Activated CD4-positive, alpha-beta memory T cell treated with anti-CD3 and anti-CD28 coated beads for 36 hours (primary cell): ENCODE measurements at places on chromosomes 5 and 9. TPM values are rescaled to one million over a fixed set of nuclear protein-coding genes. Genes with fewer than 3 reads are reported as not detected.

The TTC33 gene
- total RNA-seq: 34.1 TPM

GRCh38 chr5:146731909-146732659 is 146.5 kb downstream of the PPP2R2B start:
- no peak for DNase-seq

DNA sequence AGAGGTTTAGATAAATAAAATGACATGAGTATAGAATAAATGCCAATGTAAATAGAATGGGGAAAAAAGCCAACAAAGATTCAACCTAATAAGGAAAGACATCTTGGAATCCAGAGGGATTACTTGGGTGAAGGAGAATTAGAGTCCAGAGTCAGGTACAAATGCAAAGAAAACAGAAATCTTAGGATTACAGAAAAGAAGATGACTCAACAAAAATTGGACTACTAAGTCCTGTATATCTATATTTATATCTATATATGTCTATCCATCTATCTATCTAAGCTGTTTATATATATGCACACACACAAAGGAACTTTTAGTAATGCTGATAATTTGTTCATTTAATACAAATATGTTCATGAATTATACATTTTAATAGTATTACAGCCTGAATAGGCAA is 27.6 kb downstream of the FAM174A start:
- no peak for DNase-seq

DNA sequence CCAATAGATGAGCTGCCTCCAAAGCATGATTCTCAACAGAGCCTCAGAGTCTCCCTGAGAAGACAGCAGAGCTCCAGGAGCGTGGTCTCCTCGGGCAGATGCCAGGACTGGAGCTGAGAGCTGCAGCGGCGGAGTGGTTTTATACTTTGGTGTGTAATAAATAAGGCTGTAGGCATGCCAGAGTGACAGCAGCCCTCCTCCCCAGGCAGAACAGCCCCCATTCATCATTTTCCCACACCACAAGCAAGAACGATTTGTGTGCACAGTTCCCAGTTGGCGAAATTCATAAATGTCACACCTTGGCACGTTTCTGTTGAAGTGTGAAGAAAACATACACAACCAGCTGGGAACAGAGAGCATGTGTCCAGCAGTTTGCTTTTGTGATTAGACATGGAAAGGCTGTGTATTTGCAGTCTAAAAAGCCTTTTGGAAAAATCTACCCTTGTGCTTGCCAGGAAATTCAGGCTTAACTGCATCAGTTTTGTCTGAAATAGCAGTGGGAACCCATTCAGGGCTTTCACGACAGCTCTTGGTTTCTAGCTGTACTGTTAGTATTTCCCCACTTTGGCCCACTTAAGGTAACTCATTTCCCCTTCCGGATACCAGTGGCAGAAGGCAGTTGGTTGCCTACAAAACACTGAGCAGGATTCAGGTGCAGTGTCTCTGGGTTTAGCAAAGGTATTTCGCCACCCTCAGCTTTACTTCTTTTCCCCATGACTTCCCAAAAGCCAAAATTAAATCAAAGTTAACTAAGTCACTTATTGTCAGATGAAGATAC is at the start of gene C1QTNF3:
TSS of gene C1QTNF3 (minus strand) at position 115 of the 778 bp plus-strand sequence. CDS start at position 27, 88 bp downstream.
- DNase-seq: no peak

DNA sequence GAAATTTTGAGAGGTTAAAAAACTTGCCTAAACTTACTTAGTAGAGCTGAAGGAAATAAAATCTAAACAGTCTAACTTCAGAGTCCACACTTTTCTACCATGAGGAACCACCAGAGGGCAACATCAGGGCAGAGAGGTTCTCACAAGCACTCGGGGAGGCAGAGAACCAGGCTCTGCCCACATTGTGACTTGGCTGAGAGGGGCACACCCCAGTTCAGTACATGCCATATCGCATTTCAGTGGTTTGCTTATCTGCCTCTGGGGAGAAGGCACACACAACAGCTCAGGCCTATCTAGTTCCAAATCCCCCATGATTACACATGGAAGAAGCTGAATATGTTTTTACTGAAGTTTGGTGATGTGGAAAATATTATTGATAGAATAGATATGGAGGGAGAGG is 49.2 kb downstream of the EQTN start:
- no peak for DNase-seq

- DNase-seq: no peak
Observed at GRCh38 chr9:28317745-28318144, 744.5 kb upstream of the C9orf72 start.
